ENCODE measurements at places on chromosomes 12 and 14. TPM values are rescaled to one million over a fixed set of nuclear protein-coding genes. Genes with fewer than 3 reads are reported as not detected.

Gene TAC3
- total RNA-seq, result not detected

Gene CMTM5
- total RNA-seq, result not detected

Gene SDSL
- total RNA-seq, result 9.1 TPM

Gene RHNO1
- 32.0 TPM for total RNA-seq

Gene B4GALNT3
- 14.4 TPM for total RNA-seq

Gene C1R
- 12.6 TPM for total RNA-seq

Gene OAS2
- 3.5 TPM for total RNA-seq

Gene IFNG-AS1
- total RNA-seq, result not detected

Gene MMP14
- total RNA-seq, result 365 TPM

Gene IL31
- total RNA-seq, result not detected

Gene RAP1B
- total RNA-seq, result 226 TPM

Gene SLC5A8
- total RNA-seq, result 0.08 TPM

Gene FAM161B
- 1.6 TPM for total RNA-seq

Gene PPP1R3E
- 0.70 TPM for total RNA-seq

Gene PRPF39
- total RNA-seq, result 11.8 TPM

Gene HSPB8
- 0.39 TPM for total RNA-seq

Gene A2M
- not detected for total RNA-seq

Gene PPFIBP1
- total RNA-seq, result 57.2 TPM

Gene CMA1
- total RNA-seq, result not detected

Gene IL22
- total RNA-seq, result not detected

Gene FBXO33
- 14.2 TPM for total RNA-seq

Gene BDKRB1
- 8.7 TPM for total RNA-seq

Gene PLEKHG3
- 51.3 TPM for total RNA-seq

Gene SLC8A3
- 0.04 TPM for total RNA-seq

Gene TRIM9
- total RNA-seq, result 0.30 TPM

Measured in hair follicular keratinocyte (primary cell).